Ovary (tissue), 10 donors: ENCODE measurements at places on chromosomes 16 and 17. TPM values are rescaled to one million over a fixed set of nuclear protein-coding genes. Genes with fewer than 3 reads are reported as not detected.
A peak's percentile ranks its signal among the peaks of the same experiment; 100 is the strongest.

- DNase-seq, result no peak
These were observed 20.1 kb downstream of the HMOX2 start for GRCh38 chr16:4496305-4496704.

- peak; percentile 80 for DNase-seq
These were observed 352 bp downstream of the MARF1 start for GRCh38 chr16:15642557-15643047.

SPATA22 gene
- not detected for total RNA-seq

HEATR9 gene
- total RNA-seq, result not detected

GRCh38 chr16:81816351-81816750 lies 37.3 kb downstream of the PLCG2 start:
- DNase-seq, result no peak

TNP2 gene
- not detected for total RNA-seq

GP1BA gene
- not detected for total RNA-seq

- no peak for DNase-seq
These were observed 16.2 kb downstream of the C16orf87 start for GRCh38 chr16:46814790-46815189.

GRCh38 chr16:14640538-14640937 lies 7.8 kb downstream of the BFAR start:
- DNase-seq, result no peak

GRCh38 chr16:11405331-11406176 lies 60.3 kb downstream of the RMI2 start:
- no peak for DNase-seq

DNA sequence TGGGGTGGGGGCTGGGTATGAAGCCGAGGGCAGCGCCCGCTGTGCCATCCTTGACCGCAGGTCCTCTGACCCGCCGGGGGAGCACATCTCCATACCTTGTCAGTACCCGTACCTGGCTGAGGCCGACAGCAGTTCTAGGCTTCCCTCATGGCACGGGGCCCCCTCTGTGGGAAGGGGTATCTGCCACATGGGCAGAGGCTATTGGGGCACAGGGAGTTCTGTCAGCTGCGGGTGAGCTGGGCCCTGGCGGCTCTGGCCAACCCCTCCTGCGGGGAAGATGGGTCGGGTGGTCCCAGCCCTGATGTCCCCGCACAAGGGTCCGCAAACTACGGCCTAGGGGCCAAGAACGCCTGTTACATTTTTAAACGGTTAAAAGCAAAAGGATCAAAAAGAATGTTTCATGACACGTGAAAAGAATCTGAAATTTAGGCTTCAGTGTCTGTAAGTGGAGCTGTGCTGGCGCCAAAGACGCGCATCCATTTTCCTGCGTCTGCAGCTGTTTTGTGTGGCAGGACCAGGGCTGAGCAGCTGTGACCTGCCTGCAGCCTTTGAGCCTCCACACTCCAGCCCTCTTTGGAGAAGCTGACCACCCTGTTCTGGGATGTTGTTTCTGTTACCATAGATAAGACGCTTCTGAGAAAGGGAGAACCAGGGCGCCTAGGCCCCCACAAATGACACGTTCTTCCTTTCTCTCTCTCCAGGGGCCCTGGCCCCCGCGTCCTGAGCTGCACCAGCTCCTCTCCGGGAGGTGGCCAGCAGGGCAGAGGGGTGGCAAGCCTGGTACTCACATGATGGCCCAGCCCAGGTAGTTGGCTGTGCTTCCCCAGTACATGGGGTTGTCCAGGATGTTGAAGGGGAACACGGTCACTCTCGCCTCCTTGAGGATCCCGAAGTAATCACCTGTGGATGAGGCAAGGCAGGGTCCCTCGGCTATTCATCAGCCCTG lies 12.7 kb upstream of the RASD1 start:
- DNase-seq, result no peak

- DNase-seq, result no peak
These were observed 46.4 kb downstream of the NUP88 start for GRCh38 chr17:5373112-5373511.

DNA sequence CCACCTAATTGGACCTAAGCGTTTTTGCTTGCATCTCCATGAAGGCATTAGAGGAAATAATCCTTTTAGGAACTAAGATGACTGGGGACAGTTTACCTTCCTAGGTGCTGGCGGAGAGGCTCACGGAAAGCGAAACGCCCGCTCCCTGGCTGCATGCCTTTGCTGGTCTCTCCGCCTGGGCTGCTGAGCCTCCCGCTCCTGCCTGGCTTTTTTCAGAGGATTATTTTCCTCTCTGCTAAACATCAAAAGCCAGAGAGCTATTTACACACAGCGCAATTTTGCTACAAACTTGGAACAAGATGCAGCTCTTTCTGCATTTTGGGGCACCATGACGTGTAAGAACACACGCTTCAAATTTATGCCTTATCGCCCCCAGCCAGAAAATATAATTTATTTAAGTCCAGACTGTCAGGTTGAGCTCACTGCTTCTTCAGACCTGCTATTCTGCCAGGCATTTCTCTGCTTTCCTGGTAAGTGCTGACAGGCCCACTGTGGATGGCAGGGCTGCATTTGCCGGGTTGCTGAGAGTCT lies 124.4 kb downstream of the SPACA3 start:
- no peak for DNase-seq

GLTPD2 gene
- not detected for total RNA-seq

- no peak for DNase-seq
These were observed 14.2 kb downstream of the SAP30BP start for GRCh38 chr17:75681289-75681688.

DNA sequence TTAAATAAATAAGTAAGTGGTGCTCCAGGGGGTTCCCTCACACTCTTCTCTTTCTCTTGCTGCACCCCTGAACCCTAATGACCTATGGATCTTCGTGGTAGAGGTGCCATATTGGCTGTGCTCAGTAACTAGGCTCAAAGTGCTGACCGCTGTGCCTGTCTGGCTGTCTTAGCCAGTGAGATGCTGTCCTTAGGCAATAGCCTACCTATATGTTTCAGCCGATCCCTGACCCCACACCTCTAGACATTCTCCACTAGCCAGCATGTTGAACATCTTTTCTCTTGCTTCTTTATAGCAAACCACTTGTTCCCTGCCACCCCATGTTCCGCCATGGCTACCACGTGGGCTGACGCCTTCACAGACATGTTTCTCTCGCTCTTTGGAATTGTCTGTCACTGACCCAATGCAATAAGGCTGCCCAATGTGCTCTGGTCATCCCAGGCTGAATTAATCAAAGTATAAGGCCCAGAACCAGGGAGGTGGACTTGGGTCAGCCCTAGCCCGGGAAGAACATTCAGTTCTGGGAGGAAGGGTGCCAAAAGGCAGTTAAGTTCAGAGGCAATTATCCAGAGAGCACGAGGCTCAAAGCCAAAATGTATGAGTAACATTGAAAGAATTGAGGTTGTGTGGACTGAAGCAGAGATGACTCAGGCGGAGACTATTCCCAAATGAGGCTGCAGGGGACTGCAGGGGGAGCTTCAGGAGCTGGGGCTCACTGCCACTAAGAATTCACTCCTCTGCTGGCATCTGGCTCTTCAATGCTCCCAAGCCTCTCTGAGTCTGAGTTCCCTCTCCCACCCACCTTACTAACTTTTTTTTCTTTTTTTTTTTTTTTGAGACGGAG lies 28.7 kb upstream of the TNRC6A start:
- DNase-seq, result peak; percentile 70

DNA sequence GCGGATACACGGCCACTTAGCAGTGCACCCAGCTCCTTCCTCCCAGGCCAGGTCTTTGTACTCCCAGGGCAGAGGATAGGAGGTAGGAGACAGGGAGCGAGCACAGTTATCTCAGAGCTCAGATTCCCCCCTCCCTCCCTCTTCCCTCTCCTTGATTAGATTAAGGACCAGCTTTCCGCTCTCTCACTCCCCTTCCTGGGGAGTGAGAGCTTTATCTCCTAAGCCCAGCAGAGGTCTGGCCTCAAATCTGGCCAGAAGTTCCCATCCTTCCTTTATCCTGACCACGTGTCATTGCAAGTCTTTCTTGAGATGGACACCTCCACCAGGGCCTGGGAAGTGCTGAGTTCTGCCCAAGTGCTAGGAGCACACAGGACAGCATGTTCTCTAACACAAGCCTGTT lies 5.1 kb downstream of the ARL4D start:
- DNase-seq, result no peak

DNA sequence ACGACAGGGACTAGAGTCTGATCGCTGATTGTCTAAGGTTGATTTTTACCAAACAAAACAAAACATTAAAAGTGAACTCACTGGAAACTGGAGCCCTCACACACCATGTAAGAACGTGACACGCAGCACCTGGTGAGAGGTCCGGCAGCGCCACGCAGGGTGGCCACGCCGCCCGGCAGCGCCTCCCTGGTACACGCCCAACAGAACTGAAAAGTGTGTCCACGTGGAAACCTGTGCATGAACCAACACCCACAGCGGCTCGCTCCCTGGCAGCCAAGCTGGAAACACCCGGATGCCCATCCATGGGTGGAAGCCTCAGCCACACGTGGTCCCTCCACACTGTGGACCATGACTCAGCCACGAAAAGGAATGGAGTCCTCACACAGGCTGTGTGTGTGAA lies 9.1 kb downstream of the GALNS start:
- no peak for DNase-seq

CCL1 gene
- total RNA-seq, result not detected

DNA sequence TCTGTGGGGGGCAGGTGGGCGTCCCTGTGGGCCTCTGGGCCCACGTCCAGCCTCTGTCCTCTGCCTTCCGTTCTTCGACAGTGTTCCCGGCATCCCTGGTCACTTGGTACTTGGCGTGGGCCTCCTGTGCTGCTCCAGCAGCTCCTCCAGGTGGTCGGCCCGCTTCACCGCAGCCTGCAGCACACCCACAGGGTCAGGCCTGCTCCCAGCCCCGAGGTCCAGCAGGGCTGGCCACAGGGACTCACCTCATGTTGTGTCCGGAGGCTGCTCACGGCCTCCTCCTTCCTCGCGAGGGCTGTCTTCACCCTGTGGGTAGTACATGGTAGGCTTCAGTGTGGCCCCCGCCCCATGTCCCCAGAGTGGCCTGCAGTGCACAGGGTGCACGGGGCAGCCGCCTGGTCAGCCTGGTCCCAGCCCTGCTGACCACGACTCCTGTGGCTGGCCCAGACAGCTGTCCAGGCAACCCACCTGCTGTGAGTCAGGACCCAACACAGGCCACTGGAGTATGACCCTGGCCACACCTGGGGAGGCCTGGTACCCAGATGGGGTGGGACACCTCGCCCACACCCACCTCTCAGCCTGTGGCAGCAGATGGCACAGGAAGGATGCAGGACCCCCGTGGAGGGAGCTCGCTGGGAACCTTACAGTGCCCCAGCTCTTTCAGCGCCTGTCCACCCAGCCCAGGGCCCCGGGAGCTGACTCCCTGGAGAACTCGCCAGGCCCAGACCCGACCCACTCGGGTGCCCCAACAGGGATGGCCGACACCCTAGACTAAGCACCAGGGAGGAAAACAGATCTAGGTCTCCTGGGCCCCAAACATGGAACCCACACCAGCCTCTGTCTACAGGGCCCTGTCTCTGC lies 23.9 kb upstream of the AATK start:
- no peak for DNase-seq

DNA sequence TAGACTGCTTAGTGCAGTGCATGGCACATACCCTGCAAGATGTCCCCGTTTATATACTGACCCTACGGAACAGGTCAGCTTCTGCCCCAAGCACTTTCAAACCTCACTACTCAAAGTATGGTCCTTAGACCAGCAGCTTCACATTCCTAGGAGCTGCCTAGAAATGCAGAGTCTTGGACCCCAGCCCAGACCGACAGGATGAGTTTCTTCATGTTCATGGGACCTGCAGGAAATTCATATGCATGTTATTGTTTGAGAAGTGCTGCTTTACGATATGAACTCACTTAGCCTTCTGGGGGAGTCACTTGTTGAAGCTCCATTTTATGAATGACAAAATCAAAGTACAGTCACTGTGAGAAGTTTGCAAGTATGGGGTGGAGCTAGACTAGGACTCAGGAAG lies 82.6 kb downstream of the DYNLRB2 start:
- no peak for DNase-seq

HERPUD1 gene
- 170 TPM for total RNA-seq

DNA sequence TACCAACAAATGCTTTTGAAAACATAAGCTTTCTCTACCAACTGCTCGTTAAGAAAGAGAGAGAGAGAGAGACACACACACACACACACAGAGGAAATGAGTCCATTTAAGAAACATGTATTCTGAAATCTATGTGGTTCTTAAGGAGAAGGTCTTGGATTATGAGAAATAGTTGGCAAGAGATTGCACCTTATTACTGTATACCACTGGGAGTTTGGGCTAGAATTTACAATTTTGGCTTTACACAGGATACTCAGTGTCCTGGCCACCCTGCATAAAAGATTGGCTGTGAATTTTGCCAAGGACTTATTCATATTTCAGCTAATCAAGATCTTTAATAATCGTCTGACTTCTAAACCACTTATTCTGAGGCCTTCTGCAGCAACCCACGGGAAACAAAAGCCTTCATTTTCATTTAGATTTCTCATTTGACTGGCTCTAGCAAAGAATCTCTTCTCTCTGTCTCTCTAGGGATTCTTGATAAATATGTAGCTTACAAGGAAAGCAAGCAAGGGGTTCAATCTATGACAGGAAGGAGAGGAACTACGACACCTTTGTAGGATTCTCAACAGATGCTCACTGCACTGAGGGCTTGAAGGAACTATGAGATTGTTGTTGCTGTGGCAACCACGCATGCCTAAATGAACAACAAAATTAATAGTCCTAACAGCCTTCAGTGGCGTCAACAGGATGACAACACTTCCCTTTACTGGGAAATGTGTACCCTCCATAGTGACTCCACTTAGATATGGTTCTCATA lies 75.3 kb upstream of the GNAO1 start:
- no peak for DNase-seq

GRCh38 chr16:79845033-79845733 lies 244.6 kb upstream of the MAF start:
- no peak for DNase-seq

DNA sequence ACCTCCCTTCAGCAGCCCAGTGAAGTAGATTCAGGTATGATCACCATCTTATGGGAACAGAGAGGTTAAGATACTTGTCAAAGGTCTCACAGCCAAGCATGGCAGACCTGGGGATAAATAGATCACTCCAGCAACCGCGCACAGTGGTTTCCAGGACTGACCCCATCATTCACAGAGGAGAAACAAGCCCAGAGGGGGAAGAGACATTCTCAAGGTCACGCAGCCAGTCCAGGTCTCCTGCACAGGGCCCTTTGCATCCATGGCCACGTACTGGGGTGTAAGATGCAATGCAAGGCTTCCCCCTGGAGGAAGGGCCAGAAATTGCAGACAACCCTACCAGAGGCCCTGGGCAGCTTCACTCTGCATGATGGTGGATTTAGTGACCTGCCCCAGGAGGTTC lies 19.9 kb downstream of the TLE7 start:
- DNase-seq, result no peak

VASN gene
- total RNA-seq, result 34.8 TPM

GRCh38 chr17:79939094-79939435 lies 96.6 kb downstream of the TBC1D16 start:
- no peak for DNase-seq

NEUROD2 gene
- total RNA-seq, result not detected

SGCA gene
- total RNA-seq, result 0.83 TPM

SP2 gene
- total RNA-seq, result 22.5 TPM
